ENCODE measurements at places on chromosomes 3 and 15.

DNA sequence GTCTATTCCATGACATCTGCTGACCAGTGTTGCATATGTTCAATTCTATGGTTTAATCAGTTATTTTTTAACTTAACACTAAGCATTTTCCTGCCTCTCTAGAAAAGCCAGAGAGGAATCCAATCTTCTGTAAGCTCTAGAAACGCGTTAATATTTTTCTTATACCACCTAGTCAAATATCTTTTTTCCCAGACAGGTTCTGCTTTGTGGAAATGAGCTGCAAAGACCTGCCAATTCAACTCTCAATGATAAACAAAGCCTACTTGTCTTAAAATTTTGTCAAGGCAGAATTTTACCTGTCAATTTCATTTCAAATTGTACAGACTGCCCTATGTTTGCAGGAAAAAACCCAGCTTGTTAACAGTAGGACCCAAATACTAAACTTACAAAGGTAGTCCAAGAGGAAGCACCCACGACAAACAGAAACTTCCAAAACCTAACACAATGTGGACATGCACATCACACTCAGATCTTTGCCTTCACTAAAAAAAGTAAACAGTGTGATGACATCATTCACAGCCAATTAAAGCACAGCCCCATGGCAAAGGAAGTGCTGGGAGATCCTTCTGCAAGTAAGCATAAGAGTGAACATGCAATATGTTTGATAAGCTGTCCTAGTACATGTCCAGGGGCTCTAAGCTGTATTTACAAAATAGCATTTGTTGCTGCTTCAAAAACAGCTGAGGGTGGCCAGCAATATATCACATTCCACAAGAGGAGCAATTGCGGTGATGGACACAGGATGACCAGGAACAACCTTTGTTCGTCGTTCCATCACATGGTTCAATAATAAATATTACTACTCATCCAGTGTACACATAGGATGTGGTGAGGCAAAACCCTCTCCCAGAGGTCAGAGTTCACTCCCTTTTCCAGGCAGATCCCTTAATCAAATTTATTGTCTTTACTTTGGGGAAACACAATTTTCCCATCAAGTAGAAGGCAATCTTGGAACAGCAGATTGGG is 139.4 kb upstream of the TSC22D2 start:
- no peak for DNase-seq

GRCh38 chr3:122430371-122430770 is 14.5 kb upstream of the WDR5B start:
- no peak for DNase-seq

- DNase-seq: no peak
Observed at GRCh38 chr3:42906070-42906847, at the start of gene ZNF662. ZNF662 (plus strand) TSS chr3:42906142; CDS start chr3:42908115, 1,973 bp downstream.

DNA sequence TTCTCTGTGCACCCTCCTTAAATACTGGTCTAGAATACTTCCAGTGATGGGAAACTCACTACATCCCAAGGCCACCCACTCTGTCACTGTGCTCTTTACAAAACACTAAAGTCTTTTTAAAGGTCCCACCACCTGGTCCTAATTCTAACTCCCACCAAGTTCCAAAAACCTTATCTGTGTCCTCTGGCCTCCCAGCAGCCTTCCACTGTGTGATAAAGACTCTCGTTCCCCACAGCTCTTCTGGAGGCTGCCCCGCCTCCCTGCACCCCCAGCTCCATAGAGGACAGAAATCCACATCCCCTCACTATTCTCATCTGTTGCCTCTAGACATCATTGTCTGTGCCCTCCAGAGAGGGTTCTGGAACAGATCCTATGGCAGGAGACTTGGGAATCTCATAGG is 276.4 kb downstream of the FAM43A start:
- DNase-seq: no peak

DNA sequence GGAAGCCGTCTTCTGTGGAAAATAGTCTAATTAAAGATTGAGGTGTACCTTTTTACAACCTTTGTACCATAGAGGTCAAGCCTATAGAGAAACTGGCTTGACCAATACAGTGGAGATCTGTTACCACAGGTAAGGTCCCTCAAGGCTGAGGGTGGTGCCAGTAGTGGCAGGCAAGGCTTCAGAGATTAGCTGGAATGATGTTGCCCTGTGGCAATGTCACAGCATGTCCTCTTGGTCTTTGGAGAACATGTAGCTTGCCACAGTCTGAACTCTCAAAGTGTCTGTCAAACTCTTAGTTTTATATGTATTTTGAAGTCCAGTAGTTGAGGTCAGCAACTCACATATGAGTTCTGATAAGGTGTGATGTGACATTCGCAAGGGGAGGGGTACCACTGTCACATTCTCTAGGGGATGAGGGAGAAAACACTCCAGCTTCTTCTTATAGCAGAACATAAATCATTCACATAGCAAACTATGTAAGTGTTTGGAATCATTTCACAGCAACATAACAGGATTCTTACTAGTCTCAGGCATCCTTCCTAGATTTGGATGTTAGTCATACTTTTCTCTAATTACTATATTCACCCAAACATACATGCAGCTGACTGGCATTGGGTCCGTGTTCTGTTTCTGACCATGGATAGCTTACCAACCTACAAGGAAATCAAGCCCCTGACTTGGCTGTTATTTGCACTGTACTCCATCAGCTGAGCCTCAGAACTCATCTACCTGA is 173.6 kb downstream of the UBE2E2 start:
- no peak for DNase-seq

GRCh38 chr3:94159062-94159828 is 96.4 kb downstream of the NSUN3 start:
- no peak for DNase-seq

DNA sequence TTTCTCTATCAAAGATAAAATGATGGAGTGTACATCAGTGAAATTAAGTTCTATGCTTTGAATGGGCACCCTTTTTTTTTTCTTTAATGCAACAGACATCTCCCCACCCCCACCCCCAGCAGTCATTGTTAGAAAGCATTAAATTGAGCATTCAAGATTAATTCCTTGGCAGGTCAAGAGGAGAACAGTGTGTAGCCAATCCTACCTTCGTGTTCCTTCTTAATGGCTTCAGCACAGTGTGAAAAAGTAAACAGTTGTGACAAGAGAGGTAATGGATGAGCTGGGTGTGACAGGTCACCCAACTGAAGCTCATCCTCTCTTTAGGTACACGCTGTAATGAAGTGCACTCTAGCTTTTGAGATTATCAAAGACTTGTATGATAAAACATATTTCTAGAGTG is 198.5 kb upstream of the RARB start:
- no peak for DNase-seq

- DNase-seq: no peak
Observed at GRCh38 chr3:161852744-161853143, 356.1 kb downstream of the OTOL1 start.

DNA sequence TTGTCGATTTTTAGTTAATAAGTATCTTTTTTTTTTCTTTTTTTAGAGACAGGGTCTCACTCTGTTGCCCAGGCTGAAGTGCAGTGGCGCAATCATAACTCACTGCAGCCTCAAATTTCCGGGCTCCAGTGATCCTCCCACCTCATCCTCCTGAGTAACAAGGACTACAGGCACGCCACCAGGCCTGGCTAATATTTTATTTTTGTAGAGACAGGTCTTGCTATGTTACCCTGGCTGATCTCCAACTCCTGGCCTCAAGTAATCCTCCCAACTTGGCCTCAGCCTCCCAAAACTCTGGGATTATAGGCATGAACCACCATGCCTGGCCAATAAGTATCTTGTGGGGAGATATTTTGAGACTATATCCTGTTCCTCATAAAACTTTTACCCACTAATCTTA is 29.4 kb upstream of the ARID3B start:
- no peak for DNase-seq

DNA sequence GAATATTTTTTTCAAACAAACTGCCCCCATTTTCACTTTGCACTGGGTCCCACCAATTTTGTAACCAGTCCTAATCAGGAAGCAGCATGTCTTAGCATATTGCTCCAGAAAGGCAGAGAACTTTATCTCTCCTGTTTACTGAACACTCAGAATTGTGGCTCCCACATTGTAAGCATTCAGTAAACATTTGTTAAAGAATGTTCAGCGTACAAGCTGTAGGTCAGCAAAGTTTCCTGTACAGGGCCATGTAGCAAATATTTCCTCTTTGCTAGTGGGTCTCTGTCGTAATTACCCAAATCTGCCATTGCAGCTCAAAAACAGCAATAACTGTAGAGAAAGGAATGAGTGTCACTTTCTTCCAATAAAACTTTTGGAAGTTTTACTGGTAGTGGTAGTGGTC is 393.3 kb downstream of the GRM7 start:
- DNase-seq: no peak

DNA sequence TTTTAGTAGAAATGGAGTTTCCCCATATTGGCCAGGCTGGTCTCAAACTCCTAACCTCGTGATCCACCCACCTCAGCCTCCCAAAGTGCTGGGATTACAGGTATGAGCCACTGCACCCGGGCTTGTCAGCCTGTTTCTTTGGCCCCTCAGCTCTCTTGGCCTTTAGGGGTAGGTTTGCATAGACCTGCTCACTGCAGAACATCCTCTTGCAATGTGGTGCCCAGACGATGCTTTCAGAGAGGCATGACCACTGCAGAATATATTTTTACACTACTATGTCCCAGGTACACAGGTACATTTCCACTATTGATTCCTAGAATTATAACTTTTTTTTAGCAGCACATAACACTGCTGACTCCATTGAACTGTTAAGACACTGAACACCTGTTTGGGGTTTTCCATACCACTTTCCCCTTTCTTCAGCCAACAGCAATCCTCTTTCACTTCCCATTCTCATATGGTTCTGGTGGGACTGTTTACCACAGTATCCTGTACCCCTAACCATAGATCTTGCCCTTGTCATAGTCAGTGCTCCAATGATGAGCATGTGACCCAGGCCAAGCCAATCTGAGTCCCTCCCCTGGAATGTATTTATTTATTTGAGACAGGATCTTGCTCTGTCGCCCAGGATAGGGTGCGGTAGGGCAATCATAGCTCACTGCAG is 21.1 kb downstream of the CCDC32 start:
- no peak for DNase-seq

DNA sequence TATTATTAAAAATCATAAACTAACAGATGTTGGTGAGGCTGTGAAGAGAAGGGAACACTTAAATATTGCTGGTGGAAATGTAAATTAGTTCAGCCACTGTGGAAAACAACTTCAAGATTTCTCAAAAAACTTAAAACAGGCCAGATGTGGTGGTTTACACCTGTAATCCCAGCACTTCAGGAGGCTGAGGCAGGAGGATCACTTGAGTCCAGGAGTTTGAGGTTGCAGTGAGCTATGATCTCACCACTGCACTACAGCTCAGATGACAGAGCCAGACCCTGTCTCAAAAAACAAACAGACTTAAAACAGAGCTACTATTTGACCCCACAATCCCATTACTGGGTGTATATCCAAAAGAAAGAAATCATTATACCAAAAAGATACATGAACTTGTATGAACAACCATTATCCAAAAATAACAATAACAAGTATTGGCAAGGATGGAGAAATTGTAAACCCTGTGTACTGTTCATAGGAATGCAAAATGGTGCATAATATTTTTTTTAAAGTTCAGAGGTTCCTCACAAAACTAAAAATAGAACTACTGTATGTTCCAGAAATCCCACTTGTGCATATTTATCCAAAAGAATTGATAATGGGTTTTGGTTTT is 25.5 kb downstream of the ZNF148 start:
- no peak for DNase-seq

DNA sequence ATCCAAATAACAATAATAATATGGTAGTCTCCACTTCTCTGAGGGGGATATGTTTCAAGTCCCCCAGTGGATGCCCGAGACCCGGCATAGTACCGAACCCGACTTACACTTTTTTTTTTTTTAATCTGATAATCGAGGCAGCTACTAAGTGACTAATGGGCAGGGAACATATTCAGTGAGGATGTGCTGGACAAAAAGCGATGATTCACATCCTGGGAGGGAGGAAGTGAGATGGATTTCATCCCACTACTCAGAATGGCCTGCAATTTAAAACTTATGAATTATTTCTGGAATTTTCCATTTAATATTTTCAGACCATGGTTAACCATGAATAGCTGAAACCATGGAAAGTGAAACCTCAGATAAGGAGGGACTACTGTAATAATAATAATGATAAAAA is 49.5 kb upstream of the SELENOK start:
- DNase-seq: no peak

- DNase-seq: no peak
Observed at GRCh38 chr3:48548126-48548525, 8.5 kb downstream of the PFKFB4 start.

DNA sequence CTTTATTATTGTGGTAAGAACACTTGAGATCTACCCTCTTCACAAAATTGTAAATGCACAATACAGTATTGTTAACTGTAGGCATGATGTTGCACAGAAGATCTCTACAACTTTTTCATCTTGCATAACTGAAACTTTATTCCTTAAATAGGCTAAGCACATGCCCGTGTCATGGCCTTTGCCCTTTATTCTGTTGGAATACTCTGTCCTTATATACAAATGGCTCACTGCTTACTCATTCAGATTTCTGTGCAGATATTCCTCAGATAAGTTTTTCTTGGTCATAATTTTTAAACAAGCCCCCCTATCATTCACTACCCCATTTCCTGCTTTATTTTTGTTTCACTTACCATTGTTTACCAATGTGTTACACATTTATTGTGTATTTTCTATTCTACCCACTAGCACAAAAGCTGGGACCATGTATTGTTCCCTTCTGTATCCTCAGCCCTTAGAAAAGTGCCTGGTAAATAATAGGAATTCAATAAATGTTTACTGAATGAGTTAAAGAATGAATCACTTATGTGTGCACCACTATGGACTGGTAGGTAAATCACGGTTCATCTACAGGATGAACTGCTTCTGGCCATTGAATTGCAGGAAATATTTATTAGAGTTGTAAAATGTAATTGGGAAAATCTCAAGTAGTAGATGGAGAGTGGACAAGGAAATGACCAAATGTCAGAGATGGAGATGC is 151.0 kb downstream of the CPNE4 start:
- no peak for DNase-seq

DNA sequence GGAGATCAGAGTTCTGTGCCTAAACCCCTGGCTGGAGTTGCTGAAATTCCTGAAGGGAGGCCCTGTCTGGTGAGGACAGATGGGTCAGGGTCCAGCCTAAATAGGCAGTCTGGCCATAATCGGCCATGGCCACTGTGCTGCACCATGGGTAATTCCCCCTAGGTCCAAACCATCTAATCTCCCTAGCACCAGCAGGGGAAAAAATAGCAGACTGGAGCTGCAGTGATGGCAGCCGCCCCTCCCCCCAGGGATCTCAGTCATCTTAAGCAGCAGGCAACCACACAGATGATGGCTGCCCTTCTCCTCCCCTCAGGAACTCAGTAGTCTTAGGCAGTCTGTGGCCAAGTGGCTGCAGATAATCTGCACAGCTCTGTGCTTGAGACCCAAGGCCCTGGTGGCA is 68.4 kb upstream of the CD96 start:
- DNase-seq: no peak

- no peak for DNase-seq
Observed at GRCh38 chr3:53078656-53079055, 32.8 kb upstream of the SFMBT1 start.

Data from activated naive CD4-positive, alpha-beta T cell treated with Interleukin-2 at 50 U/mL for 16 hours (primary cell).